ENCODE measurements at places on chromosomes 13 and 19. TPM values are rescaled to one million over a fixed set of nuclear protein-coding genes. Genes with fewer than 3 reads are reported as not detected.
A peak's percentile ranks its signal among the peaks of the same experiment; 100 is the strongest.

- no peak for ATAC-seq
Measured at GRCh38 chr13:109427148-109427547, 359.2 kb downstream of the IRS2 start.

GRCh38 chr19:14097532-14098151 is 7.1 kb upstream of the SAMD1 start:
- ATAC-seq = no peak

DNA sequence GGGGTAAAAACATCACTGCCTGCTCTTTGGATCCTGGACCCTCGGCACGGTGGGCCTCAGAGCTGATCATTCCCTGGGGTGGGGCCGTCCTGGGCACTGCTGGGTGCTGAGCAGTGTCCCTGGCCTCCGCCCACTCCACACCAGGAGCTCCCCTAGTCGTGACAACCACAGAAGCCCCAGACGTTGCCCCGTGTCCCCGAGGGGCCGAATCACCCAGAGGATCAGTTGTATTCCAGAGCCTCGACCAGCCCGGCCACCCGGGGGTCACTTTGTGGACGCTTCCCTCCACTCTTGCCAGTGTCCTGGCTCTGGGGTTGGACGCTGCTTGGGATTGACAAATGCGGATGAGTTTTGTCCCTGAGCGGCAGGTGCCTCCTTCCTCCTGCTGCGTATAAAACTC is 10.2 kb downstream of the C2CD4C start:
- ATAC-seq = no peak

- ATAC-seq = no peak
Measured at GRCh38 chr13:87122551-87122950, 548.6 kb upstream of the SLITRK5 start.

DNA sequence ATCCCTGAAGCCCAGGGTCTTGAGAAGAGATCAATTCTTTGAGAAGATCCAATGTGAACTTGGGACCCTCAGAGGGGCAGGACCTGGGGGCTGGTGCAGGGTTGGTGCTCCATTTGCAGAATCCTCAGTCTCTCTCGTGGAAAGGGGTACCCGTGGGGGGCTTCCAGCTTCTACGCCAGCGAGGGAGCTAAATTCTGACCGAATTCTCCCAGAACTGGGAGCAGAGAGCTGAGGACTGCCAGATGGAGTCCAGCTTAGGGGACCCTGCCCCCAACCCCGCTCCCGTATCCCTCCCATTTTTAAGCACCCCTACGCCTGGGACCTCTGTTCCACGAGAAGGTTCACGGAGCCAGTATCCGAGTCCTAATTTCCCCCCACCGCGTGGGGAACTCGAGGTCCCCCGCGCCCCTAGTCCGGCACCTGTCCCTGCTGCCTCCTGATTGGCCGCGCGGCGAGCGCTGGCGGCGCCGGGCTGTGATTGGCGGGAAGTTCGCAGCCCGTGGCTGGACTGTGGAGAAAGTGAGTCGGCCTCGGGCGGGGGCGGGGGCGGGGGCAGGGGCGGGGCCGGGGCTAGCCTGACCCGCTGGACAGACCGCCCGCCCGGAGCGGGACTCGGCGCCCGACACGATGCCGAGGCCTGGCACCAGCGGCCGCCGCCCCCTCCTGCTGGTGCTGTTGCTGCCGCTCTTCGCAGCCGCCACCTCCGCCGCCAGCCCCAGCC is 4.4 kb upstream of the LTBP4 start:
- peak; percentile 26 for ATAC-seq

DNA sequence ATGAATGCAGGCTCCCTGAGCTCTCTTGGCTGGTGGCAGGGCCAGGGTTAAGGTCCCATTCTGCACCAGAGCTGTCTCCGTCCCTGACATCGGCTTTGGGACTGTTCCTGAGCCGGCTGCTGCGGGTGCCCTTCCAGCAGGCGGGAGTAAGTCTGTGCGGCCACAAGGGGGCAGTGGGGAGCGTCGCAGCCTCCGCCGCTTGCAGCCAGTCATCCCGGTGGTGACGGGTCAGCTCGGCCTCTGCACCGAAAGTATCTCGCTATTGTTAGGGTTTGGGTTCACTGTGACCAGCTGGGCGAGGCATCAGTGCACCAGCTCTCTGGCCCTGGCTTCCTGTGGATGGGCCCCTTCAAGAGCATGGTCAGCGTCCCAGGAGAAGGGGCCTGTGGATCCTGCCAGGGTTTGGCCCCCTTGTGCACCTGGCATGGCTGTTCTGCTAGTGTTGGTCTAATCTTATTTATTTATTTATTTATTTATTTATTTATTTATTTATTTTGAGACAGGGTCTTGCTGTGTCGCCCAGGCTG is 15.1 kb downstream of the NDUFB7 start:
- ATAC-seq = peak; percentile 70

GRCh38 chr19:54606891-54607784 is 13.7 kb downstream of the LILRA1 start:
- no peak for ATAC-seq

GRCh38 chr13:68810660-68811059 is 1297.0 kb upstream of the ATXN8OS start:
- no peak for ATAC-seq

- no peak for ATAC-seq
Measured at GRCh38 chr19:46295401-46296201, 1.2 kb upstream of the HIF3A start.

DNA sequence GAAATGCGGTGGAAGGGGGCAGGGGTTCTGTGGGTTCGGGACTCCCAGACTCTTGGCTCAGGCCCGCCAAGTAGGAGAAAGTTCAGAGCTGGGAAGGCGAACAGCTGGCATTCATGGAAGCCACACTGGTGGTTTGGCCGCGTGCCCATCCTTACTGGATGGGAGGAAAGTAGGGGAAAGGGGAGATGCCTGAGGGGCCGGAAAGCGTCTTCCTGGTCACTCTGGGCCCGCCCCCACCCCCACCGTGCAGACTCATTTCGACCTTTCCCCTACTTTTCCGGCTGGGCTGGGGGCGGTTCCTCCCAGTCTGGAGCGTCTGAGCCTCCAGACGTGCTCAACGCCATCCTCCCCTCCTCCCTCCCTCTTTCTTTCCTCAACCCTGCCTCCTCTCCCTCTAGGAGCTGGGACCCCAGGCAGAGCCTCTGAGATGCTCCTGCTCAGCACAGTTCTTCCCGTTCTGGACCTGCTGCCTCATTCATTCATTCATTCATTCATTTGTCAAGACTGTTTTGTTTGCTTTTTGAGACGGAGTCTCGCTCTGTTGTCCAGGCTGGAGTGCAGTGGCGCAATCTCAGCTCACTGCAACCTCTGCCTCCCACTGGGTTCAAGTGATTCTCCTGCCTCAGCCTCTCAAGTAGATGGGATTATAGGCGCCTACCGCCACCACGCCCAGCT is 3.5 kb downstream of the ANGPTL4 start:
- ATAC-seq = peak; percentile 72

DNA sequence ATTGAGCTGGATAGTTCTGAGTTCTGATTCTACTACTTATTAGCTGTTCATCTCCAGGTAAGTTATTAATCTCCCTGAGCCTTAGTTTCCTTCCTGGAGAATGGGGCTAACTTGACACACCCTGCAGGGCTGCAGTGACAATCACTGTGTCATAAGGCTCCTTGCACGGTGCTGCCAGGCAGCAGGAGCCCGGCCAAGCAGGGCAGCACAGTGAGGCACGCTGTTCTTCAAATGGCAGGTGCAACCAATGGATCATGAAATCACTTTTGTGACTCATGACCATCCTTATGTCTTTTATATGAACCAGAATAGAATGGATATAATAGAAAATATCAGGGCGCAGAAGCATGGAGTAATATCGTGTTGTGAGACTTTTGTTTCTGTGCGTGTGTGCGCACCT is 242.6 kb downstream of the ABCC4 start:
- ATAC-seq = no peak

DNA sequence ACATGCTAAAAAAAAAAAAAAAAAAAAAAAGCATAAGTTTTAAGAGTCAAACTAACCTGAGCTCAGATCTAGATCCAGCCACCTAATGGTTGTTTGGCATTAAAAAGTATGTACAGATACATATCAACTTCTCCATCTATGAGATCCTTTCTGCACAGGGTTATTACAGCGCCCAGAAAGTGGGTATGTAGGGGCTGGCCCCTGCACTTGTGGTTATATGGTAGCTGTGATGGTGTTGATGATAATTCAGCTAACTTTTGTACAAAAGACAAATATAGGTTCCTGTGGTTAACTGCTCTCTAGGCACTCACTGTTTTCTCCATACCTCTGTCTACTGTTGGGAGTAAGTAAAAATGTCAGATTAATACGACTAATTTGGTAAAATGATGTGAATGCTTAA is 81.7 kb downstream of the TNFRSF19 start:
- ATAC-seq = no peak

Gene IGFL1
- not detected for total RNA-seq

Gene ZNF284
- 4.6 TPM for total RNA-seq

Gene CRX
- 0.22 TPM for total RNA-seq

Measured in motor neuron (in vitro differentiated cells).